Endodermal cell (in vitro differentiated cells): ENCODE measurements at places on chromosomes 2 and 18. TPM values are rescaled to one million over a fixed set of nuclear protein-coding genes. Genes with fewer than 3 reads are reported as not detected.

DNA sequence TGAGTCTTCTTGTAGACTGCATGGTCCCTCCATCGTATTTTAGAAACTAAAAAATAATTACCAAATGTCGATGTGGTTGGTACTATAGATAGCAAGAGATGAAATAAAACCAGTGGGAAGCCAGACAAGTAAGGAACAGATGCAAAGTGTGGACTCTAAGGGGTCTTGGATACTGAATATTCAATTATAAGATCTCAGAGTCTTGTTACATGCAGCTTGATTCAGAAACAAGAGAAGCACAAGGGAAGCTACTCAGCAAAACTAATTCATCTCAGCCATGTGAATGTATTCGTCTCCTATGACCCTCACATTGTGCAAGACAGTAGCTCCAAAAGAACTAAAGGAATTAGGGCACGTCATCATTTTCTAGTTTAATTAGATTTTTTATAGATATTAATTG, 80.9 kb downstream of the CDH20 start:
- no peak for DNase-seq

GRCh38 chr2:6993229-6993640, 76.0 kb downstream of the RNF144A start:
- no peak for DNase-seq

GRCh38 chr2:68365087-68365486, at the start of gene PLEK:
TSS of gene PLEK (plus strand) at chr2:68365282. CDS start at chr2:68365352, 70 bp downstream.
- no peak for DNase-seq

The MRO gene
- 0.20 and 0.35 TPM in 2 replicates for total RNA-seq

- no peak for DNase-seq
Measured at GRCh38 chr2:25050128-25050527, 8.3 kb downstream of the EFR3B start.

GRCh38 chr18:77811503-77811902, 561.9 kb downstream of the GALR1 start:
- DNase-seq, result no peak

- DNase-seq, result no peak
Measured at GRCh38 chr2:9240745-9241144, 34.1 kb downstream of the ASAP2 start.
